ENCODE measurements at places on chromosomes 4 and X.

DNA sequence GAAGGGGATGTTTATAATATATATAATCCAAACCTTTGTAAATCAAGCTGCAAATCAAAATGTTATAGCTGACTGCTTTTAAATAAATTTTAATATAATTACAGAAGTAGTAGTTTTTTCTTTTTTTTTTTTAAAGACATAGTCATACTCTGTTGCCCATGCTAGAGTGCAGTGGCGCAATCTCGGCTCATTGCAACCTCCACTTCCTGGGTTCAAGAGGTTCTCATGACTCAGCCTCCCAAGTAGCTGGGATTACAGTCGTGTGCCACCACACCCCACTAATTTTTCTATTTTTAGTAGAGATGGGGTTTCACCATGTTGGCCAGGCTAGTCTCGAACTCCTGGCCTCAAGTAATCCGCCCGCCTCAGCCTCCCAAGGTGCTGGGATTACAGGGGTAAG lies 178.7 kb downstream of the FBXW7 start:
- DNase-seq: no peak

DNA sequence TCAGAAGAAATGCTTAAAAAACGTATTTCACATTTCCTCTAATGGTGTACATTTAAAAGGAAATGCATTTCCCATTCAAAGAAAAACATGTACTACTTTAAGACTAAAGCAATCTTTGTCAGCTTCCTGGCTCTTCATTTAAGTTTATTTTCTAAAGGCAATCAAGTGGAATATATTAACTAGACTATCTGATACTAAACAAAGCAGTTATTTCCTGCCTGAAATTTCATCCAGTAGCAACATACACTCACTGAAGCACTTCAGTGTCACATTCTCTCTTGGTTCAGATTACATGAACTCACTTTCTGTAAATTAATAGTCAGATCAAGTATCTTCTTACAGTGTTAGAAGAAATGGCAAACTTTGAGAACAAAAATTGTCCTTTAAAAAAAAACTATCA lies 42.5 kb downstream of the LRBA start:
- no peak for DNase-seq

GRCh38 chr4:156422576-156422975 lies 468.9 kb upstream of the CTSO start:
- no peak for DNase-seq

DNA sequence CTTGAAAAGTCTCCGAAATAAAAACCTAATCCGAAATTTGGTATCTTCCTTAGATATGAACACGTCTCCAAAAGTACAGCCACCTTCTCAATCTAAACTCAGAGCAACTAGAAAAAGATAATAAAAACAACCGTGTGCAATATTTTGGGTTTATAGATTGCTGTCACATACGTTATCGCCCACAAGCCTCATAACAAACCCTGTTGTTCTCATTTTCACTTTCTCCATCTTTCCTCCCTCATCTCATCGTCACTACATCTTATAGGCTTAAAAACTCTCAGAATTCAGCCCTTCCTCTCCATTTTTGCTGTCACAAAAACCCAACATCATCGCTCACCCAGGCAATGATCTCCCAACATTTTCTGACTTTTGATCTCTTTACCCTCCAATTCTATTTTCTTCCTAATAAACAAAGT lies 448 bp upstream of the SCFD2 start:
- DNase-seq: no peak

GRCh38 chr4:71132486-71132885 lies 139.0 kb downstream of the DCK start:
- DNase-seq: peak; percentile 44

DNA sequence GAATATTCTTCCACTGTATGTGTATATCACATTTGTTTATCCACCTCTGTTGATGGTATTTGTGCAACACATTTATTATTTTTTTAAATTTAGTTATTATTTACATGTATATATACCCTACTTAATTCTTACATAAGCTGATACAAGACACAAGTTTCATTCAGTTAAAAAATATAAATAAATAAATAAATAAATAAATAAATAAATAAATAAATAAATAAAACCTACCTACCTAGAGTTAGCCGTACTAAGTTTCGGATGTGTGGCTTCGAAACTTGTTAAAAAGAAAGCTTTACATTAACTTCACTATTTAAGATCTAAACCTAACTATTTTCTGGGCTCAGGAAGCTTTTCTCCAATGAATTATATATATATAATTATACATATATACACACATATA lies 23.3 kb upstream of the REPS2 start:
- DNase-seq: no peak

- no peak for DNase-seq
Observed at GRCh38 chr4:74365761-74366160, 816 bp downstream of the EREG start.

DNA sequence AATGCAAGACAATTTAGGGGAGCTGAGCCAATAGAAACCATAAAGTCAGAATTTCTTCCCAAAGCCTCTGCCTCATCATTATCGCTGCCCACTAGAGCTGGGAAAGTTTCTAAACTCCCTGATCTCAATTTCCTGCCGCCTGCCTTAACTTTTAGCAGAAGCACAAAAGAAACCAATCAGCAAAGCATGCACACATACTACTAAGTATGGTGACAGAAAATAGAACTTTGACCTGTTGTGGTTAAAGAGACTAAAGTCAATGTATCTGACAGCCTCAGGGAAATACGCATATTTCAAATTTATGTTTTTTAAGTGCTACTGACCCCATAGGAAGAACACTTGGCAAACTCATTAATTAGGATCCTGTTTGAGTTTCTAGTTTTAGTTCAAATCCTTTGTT lies 10.1 kb downstream of the STK26 start:
- no peak for DNase-seq

DNA sequence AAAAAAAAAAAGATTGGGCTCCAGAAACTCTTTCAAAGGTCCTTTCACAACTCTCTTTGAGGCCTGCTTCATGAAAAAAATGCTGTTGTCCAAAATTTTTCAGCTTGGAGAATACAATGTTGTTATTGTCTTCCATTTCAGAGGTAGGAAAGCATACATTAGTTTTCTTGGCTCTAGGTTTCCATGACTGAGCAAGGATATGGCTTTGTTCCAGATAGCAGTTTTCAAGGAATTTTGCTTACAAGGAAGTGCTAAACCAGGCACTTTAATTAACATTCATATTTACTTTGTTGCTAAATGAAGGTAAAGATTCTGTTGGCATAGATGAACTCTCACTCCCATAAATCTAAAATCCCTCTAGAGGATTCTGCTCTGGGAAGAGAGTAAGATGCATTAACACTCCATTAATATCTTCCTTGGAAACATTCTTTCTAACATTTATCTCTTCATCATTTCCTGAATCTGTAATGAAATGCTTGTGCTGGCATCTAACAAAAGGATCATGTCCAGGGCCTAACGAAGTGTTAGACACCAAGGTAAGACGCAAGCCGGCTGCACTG lies 118.4 kb downstream of the COL25A1 start:
- no peak for DNase-seq

DNA sequence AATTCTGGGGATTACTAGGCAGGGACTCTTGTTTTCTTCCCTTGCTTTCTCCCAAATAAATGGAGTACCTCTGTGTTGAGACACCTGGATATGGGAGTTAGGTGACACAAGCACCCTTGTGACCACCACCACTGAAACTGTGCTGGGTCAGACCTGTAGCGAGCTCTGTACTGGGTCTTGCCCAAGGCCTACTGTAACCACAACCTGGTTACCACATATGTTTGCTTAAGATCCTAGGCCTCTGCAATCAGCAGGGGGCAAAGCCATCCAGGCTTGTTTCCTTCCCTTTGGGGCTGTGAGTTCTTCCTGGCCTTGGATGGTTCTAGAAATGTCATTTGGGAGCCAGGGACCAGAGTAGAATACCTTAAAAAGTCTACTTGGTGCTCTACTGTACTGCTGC lies 49.4 kb downstream of the LPAR4 start:
- DNase-seq: no peak

DNA sequence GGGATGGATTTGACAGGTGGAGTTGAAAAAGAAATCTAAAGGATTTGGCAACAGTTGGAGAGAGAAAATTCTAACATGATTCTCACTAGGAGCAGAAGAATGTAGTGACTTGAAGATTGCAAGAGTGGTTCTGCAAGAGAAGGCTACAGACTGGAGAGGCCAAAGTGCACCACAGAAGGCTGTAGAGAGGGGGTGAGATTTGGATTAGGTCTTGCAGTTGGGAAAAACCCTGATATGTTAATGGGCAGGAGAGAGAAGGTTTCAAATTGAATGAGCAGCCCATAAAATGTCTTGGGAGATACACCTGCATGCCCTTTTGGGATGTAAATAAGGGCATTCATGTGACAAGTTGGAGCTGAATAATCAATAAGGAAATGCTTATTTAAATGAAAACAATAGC lies 14.7 kb upstream of the VEGFD start:
- no peak for DNase-seq

DNA sequence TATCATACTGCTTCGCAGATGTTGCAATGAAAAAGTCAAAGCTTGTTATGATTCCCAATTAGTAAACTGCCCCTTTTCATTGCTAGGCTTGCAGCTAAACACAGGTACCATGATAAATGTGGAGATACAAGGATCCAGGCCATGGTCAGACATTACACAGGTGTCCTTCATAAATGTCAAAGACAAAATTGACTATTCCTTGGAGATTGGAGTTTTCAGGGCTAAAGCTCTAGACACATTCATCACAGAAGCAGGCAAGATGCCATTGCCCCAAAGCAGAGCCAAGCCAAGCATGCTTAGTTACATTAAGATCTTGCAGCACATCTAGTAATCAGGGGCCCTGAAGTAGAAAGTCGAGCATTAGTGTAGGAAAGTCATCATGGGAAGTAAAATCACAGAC lies 111.3 kb upstream of the INTU start:
- DNase-seq: no peak
